Activated CD4-positive, alpha-beta T cell treated with anti-CD3 and anti-CD28 coated beads, Interleukin-2, Interleukin-4, amounts not matched to agents 100 ng/mL and 50 ng/mL, durations not matched to agents 16 hours and 8 hours (primary cell): ENCODE measurements at places on chromosomes 6 and 20.

GRCh38 chr6:126176282-126176681 lies 163.6 kb upstream of the CENPW start:
- DNase-seq, result no peak

DNA sequence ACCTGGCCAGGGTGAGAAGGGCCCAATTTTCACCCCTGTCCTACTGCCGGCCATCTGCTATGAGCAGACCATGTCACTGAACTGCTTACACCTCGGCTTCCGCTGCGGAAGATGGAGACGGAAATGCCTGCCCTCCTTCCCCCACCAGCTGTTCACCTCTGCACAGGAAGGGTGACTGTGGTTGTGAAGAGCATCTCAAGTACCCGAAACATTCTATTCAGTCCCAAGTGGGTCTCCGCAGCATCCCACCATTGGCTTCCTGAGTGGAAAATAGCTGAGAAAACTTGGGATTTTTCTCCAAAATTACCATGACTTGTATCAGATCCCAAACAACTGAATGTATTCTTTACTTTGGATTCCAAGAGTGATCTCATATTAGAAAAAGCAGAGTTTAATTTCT lies 16.1 kb downstream of the DOK5 start:
- no peak for DNase-seq

DNA sequence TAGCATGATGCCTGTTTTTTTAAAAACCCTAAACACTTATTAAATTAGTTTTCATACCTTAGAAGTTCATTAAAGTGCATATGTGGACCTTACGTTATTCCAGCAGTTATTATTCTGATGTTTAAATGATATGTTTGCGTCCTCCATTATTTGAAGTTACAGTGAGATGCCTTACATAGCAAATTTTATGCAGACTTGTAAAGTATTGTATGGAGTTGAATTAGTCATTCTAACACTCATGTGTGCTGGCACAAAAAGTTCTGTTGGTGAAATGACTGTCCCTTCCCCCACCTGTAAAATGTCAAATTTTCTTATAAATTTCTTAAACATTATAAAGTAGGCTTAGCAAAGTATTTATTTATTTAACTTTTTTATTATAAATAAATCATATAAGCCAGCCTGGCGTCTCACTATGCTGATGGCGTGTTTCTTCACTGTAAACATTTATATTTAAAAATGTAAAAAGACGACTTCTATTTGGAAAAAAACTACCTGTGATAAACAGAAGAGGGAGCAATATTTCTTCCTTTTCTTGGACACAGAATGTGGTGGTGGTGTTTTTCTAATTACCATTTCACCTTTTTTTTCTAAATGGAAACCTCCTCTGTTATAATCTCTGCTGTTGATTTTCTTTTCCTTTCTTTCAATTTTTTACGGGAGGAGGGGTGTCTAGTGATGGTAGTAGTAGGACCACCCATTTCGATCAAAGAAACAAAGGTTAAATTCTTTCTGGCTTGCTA lies 155.4 kb downstream of the RFPL4B start:
- DNase-seq, result no peak

DNA sequence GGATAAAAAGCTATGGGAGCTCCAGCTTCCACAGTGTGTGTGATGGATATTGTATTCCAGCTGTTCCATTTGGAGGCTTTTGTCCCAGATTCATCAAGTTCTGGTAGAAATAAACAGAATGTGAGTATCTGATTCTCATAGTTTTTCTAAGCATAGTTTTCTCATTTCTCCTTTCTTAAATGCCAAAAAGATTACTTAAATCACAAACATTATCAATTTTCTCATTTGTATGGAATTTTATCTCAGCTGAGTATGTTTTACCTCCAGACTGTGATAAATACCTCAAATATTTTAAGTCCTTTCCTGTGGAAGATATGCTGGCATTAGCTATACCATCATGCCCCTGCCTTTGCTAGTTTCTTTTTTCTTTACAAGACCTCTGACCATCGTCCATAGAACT lies 767.3 kb downstream of the TFAP2A start:
- no peak for DNase-seq

DNA sequence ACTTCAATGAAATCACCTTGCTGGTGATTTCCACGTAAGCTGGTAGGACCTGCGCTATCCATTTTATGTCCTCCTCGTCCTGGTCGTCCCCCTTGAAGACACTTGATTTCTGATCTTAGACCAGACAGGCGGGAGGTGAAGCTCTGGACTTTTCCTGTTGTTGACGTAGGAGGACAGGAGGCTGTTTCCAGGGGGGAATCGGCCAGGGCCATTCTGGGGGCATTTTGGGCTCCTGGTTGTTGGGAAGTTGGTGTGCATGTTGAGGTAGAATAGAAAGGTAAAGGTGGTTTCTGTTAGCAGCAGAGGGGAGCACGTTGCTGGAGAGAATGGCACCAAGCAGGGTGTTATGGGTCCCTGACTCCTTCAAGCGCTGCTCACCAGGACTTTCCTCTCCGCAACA lies 56.0 kb downstream of the GMPR start:
- DNase-seq, result no peak

DNA sequence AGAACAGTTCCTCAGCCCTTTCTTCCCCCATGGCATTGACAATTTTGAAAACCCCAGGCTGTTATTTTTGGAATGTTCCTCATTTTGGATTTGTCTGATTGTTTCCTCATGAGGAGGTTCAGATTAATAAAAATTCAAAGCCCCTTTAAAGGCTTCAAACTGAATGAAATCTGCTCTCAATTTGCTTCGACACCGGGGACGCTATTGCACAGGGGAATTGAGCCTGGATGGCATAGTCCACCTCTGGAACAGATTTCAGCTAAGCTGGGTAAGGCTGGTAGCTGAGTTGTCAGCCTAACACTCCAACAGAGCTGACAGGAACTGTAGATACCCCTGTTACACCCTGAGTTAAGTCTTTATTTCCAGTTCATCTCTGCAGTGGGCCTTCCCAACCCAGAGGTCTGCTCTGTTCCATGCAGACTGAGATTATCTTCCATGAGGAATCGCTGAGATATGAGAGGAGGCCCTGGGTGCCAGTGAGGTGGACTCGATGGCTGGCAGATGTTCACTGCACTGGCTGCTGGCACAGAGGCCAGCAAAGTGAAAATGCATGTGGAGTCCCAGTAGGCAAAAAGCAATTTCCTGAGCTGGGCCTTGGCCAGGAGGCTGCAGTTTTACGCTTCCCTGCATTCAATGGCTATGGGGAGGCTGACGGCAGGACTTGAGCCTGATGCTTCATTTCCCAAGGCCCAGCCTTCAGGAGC lies 73.3 kb upstream of the PAX1 start:
- DNase-seq, result no peak

GRCh38 chr6:132931313-132931712 lies 116.9 kb downstream of the RPS12 start:
- DNase-seq, result no peak

GRCh38 chr20:7094438-7094997 lies 327.0 kb downstream of the BMP2 start:
- DNase-seq, result peak; percentile 20

DNA sequence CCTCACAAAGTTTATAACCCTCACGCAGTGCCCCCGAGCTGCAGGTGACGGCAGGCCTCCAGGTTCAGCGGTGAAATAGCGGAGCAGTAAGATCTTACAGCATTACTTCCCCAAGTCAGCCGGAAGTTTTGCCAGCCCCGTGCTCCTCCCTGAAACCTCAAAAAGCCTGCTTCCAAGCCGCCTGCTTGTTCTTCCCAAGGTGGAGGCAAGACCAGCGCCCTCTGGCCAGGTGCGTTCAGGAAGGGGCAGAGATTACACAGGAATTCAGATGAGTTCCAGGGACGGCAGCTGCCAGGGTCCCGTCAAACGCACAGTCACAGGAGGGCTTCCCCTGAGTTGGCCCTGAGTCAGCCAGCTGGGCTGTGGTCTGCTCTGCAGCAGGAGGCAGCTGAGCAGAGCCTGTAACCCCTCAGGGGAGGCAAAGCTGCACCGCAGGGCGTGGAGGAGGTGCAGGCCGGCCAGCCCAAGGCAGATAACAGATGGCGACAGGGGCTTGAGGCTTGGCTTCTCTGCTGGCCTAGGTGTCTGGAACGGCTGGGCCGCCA lies 124.1 kb upstream of the RPS6KA2 start:
- DNase-seq, result no peak

- DNase-seq, result no peak
Measured at GRCh38 chr6:105116150-105116549, 63.7 kb downstream of the POPDC3 start.

DNA sequence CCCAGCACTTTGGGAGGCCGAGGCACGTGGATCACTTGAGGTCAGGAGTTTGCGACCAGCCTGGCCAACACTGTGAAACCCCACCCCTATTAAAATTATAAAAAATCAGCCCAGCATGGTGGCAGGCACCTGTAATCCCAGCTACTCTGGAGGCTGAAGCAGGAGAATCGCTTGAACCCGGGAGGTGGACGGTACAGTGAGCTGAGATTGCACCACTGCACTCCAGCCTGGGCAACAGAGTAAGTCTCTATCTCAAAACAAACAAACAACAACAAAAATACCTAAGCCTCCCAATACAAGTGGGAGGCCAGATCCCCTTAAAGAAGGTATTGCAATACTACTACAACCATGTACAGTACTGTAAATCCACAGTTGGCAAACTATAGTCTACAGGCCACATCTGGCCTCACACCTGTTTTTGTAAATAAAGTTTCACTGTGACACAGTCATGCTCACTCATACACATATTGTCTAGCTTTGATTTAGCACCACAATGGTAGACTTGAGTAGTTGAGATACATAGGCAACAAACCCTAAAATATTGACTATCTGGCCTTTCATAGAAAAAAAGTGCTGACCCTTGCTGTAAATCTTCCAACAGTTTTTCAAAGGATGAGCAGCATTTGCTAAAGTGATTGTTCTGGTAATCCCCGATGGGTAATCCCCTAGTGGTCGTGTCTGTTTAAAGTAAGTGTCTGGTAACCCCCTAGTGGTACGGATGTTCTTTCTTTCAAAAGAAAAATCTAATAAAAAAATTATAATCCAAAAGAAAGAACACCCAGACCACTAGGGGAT lies 202.0 kb downstream of the RNGTT start:
- DNase-seq, result peak; percentile 26

DNA sequence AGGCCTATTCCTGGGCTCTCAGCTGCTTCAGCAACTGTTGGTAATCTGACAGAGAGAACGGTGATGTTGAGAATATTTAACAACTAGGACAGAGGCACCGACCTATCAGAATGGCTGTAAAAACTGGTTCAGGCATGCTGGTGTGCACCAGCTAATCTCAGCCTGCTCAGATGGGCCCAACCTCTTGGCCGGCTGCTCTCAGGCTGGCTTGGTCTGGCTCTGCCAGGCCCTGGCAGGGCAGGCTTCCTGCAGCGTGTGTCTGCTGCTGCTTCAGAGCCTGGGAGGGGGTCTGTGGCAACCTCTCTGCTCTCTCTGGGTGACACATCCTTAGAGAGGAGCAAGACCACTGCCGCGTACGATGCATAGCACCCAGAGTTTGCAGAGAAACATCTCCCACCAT lies 4.8 kb downstream of the SLC2A12 start:
- DNase-seq, result no peak

GRCh38 chr6:44102527-44102926 lies 24.7 kb downstream of the MRPL14 start:
- no peak for DNase-seq
